RPMI7951 (cell line): ENCODE measurements at places on chromosomes 5 and 9.

GRCh38 chr5:80964491-80964890, 4.3 kb downstream of the RASGRF2 start:
- DNase-seq, result no peak

GRCh38 chr5:82259172-82259800, 18.9 kb downstream of the RPS23 start:
- peak; percentile 21 for DNase-seq

DNA sequence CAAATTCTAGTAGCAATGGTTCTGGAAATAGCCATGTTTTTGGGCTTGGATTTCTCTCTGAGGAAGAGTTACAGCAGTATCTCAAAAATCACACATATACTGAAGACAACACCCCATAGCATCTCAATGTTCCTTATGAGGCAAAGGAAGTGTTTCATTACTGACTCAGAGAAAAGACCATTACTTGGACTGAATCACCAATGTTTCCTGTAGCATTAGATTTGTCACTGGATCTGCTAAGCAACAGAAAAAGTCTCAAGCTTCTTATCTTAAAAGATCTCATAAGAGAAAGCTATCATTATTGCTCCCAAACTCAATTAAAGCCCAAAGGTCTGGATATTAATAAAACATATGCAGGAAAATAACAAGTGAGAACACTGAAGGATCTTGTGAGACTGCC, 272.4 kb downstream of the ADAMTS6 start:
- DNase-seq, result peak; percentile 86

DNA sequence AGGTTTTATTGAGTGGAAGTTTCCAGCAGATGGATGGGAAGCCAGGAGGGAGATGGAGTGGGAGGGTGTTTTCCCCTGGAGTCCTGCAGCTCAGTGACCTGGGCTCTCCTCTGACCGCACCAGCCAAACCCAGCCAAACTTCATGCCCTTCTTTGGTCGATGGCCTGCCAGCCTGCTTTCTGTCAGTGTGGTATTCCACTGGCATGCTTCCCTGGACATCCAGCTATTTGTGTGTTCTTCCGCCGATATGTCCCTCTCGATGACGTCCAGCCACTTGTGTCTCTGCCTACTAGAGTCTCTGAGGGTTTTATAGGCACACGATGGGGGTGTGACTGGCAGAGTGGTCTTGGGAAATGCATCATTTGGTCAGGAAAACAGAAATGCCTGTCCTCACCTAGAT, 33.8 kb downstream of the GPBP1 start:
- DNase-seq, result no peak

GRCh38 chr5:117888688-117889087, 1099.7 kb downstream of the DTWD2 start:
- peak; percentile 1 for DNase-seq

GRCh38 chr9:27497883-27498417, 26.1 kb upstream of the IFNK start:
- no peak for DNase-seq

DNA sequence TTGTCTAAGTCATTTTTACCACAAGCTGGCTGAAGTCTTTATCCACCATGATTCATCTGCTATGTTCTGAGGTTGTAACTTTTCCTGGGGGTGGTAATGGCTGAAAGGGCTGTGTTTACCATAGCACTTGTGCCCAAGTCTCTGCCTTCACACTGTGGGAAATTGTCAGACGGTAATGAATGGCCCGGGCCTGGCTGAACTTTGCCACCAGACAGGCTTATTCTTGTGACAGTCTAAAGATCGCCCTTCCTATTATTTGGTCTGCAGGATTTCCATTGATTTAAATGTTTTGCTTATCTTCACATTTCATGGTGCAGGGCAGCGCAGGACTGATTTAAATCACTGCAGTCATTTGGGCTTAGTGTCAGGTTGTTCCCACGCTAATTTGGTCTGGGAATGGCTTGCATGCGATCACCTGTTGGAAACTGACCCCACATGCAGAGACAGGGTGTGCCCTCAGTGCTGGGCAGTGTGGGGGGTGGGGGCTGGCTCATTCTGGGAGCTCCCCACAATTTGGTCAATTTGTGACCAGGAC, 109.3 kb upstream of the ICE1 start:
- DNase-seq, result peak; percentile 70
